ENCODE measurements at places on chromosomes 11 and 22.

DNA sequence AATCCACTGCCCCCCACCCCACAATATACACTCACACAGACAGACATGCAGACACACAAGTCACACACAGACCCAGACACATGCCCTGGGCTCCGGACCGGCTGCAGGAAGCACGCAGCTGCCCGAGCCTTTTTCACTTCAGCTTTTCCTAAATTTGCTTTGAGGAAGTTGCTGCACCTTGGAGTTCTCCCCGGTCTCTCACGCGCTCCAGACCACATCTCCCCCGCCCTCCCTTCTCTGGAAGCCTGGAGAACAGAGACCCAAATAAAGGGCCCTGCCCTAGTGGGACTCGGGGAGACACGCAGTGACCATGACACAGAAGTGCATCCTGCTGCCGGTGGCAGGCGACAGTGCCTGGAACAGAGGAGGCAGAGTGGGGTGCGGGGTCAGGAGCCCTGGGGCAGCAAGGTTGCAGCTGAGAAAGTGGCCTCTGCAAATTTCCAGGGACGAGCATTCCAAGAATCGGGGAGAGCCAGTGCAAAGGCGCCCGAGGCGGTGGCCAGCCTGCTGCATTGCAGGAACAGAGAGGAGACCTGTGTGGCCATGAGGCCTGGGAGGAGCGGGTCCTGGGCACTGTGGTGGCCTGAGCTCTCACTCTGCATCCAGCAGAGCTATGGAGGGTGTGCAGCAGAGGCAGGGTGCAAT is 19.1 kb downstream of the RPL3 start:
- no peak for DNase-seq

DNA sequence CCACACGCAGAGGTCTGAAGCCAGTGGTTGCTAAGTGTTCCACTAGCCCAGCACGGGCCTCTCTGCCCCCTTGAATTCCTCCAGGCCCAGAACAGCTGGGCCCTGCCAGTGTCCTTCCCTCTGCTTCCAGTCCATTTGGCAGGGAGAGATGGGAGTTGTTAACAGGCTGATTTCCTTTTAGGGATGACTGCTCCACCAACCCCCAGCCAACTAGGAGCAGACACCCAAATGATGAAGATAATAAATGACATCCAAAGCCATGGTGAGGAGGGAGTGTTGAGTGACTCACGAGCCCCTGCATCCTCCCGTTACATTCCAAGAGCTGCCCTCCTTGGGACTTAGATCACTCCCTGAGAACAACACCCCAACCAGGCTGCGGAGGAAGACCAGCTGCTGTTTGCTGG is 20.6 kb downstream of the PARVA start:
- DNase-seq, result peak; percentile 97

GRCh38 chr11:14423633-14424032 is 64.7 kb upstream of the RRAS2 start:
- peak; percentile 68 for DNase-seq

- DNase-seq, result no peak
Measured at GRCh38 chr22:47808886-47809620, 1046.6 kb downstream of the TBC1D22A start.

DNA sequence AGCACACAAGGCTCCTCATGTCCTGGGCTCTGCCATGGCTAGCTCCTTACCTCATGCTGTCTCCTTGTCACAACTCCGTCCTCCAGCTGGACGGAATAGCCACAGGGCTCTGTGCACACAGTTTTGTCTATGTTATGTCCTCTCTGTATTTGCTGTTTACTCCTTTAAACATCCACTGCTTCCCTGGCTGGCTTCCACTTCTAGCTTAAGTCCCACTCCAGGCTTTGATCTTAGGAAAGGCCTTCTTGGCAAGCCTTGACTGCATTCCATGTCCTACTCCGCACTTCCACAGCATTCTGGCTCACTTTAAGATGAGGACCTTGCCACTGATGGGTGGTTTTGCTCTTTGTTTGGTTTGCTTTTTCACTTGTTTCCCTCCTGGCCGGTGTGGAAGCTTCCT is 22.9 kb upstream of the ROBO3 start:
- no peak for DNase-seq

DNA sequence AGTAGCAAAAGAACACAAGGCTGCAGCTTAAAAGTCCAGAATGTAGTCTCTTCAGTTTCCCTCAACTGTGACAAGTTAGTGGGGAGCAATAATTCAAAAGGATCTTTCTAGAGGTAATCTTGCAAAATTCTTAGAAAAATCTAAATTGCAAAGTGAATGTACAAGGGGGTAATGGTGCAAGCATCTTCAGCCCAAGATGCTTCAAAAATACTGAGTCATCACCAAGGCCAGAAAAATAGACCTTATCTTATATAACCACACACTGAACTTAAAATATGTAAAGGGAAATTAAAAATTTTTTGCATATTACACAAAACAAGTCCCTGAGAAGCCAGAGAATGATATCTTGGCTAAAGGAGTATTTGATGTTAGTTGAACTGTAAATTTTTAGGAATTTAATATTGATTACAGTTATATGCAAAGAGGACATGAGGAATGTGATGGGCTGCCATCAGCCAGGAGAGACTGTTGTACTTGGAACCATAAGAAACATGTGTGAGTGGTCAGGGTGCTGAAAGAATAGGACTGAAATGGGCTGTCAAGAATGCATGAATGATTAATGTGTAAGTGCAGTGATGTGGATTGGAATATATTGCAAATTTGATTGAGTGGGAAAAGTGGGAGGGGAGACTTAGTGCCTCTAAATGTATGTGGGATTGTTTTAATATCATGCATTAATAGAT is 85.7 kb upstream of the LIN7C start:
- DNase-seq, result no peak

GRCh38 chr22:23534851-23535717 is 45.0 kb downstream of the IGLL1 start:
- no peak for DNase-seq

Data from skeletal muscle cell (primary cell).